Cortex of kidney (tissue), 1 donor: ENCODE measurements at places on chromosomes 11 and 22.

GRCh38 chr11:59769111-59769510 lies 13.9 kb downstream of the STX3 start:
- no peak for DNase-seq

DNA sequence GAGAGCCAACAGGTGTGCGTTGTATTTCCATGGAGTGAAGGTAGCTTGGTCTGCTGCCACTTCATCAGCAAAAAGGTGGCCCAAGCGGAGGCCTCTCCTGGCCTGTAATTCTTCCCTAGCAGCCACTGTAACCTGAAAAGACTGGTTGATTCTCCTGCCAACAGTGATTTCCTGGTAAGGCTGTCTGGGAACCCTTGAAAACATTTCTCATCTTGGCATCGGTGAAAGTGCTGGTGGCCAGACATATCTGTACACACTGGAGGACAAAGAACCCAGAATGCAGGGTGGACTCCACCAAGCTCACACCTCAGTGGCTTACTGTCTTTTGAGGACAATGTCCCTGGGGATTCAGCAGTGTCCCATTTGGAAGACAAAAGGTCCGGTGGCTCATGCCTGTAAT lies 128.0 kb downstream of the TRIM29 start:
- no peak for DNase-seq

DNA sequence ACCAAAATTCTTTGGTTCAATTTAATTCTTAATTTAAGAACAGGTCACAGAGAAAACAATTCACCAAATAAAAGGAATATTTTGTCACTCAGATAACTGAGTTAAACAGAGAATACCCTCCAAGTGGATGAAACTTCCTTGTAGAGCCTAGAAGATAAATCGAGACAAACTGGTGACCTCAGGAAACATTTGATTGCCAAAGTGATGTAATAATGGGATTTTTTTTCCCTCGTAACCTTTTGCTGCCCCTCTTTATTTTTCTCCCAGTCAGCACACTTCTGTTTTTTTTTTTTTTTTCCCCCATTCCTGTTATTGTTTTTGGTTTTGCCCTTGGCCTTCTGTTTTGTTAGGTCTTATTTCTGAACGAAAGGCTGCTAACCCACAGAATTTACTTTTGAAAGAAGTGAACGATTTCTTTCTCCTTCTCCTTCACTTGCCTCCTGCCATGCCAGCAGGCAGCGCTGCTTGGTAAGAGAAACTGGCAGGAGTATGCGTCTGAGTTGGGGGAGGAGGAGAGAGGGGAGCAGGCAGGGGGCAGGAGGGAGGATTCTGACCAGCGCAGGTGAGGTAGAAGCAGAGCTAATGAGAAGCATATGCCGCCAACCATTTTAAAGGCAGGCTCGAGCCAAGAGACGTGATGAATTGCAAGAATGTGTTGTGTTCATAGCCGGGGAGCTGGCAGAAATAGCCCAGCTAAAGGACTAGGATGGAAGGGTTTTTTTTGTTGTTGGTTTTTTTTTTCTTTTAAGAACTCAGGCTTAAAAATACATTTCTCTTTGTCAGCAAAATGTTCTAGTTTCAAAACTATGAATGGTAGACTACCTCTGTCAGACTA lies 121.9 kb upstream of the MTMR2 start:
- no peak for DNase-seq

GRCh38 chr11:67463680-67464410 lies 5.2 kb downstream of the TMEM134 start:
- no peak for DNase-seq

DNA sequence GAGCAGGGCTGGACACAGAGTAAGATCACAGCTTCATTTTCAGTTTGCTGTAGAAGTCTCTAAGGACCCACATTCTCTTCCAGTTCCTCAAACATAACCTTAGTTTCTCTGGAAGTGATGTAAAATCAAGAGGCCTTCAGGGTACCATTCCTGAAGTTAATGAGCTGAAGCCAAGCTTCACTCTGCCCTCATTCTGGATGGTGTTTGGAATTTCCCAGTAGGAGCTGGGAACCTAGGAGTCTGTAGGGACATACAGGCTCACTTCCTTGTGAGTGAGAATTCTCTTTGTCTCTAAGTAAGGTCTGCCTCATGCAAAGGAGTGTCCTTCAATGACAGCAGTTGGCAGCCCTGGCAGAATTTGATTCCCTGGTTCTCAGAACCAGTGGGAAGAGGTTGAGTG lies 142.4 kb upstream of the NARS2 start:
- no peak for DNase-seq

DNA sequence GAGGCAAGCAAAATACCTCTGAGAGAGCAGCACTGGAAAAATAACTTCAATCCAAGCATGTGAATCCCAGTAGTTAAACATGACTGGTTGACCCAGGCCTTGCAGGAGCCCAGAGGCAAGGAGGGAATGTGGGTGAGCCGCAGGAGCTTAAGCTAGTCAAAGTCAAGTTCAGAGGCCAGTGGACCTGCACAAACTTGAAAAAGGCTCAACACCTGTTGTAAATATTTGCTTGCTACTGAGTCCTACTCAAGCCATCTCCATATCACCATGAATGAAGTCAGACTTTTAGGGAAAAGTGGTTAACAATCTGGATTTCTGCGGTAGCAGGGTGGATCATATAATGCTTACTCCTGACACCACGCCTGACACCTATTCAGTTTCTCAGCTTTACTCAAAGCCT lies 4.8 kb upstream of the CAT start:
- no peak for DNase-seq

DNA sequence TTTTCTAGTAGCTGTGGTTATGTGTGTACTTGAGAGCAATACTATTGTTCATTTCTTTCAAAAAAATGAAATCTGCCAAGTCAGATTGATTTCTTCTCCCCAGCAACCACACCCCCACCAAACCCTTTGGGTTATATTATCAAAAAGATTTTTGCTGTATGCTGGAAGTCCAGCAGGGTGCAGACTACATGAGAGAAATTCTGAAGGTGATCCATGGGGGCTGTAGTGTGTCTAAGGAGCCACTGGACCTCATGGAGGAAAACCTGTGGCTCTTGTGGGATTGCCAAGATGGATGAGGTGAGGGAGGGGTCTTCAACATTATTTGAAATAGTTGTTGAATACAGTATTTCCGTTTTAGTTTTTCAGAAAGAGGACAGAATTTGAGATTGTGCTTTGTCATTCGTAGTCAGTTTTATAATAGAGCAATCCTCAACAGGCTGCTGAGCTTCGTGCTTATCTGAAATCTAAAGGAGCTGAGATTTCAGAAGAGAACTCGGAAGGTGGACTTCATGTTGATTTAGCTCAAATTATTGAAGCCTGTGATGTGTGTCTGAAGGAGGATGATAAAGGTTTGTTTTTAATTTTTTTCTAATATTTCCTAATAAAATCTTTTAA lies 3.1 kb downstream of the EIF3M start:
- DNase-seq, result no peak

- no peak for DNase-seq
Observed at GRCh38 chr11:76159983-76160661, 46.2 kb downstream of the WNT11 start.

GRCh38 chr11:72038491-72038890 lies 39.8 kb downstream of the IL18BP start:
- DNase-seq, result no peak

DNA sequence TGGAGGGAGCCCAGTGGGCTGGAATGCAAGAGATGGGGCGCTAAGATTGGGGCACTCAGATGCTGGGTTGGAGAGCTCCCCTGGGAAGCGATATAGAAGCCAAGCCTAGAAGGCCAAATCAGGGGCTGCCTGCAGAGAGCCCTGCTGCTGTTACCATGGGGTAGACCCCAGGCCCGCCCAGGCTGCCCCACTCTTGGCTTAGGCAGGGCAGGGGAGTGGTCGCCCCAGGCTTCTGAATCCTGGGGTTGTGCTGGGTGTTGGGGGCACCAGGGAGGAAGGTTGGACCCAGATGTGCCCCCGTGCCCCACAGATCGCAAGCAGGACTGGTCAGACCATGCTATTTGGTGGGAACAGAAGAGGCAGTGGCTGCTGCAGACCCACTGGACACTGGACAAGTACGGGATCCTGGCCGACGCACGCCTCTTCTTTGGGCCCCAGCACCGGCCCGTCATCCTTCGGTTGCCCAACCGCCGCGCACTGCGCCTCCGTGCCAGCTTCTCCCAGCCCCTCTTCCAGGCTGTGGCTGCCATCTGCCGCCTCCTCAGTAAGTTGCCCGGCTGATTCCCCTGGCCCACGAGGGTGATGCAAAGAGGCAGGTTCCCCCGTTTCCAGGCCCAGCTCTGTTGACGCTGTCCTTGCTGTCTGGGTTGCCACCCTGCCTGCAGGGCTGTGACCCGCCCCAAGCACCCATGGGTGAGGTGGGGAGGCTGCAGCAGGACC lies 3.9 kb downstream of the FERMT3 start:
- no peak for DNase-seq

GRCh38 chr22:49951000-49951677 lies 9.4 kb upstream of the PIM3 start:
- DNase-seq, result no peak

- no peak for DNase-seq
Observed at GRCh38 chr11:117366248-117366647, 38.6 kb downstream of the CEP164 start.

DNA sequence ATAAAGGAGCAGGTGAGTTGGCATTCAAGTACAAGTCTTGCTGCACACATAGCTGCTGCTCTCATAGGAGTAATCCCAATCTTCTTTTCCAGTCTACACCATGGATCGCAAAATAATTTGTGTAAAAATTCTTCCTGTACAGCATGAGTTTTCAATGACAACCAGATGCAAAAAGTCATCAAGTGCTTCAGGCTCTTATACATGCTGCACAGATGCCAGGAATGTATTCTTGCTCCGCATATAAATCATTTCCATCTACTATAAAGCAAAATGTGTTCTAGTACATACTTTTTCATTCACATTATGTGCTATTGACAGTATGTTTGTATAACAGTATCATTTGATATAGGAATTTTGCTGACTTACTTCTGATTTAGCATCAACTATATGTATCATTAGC lies 35.4 kb downstream of the NXPE2 start:
- no peak for DNase-seq

DNA sequence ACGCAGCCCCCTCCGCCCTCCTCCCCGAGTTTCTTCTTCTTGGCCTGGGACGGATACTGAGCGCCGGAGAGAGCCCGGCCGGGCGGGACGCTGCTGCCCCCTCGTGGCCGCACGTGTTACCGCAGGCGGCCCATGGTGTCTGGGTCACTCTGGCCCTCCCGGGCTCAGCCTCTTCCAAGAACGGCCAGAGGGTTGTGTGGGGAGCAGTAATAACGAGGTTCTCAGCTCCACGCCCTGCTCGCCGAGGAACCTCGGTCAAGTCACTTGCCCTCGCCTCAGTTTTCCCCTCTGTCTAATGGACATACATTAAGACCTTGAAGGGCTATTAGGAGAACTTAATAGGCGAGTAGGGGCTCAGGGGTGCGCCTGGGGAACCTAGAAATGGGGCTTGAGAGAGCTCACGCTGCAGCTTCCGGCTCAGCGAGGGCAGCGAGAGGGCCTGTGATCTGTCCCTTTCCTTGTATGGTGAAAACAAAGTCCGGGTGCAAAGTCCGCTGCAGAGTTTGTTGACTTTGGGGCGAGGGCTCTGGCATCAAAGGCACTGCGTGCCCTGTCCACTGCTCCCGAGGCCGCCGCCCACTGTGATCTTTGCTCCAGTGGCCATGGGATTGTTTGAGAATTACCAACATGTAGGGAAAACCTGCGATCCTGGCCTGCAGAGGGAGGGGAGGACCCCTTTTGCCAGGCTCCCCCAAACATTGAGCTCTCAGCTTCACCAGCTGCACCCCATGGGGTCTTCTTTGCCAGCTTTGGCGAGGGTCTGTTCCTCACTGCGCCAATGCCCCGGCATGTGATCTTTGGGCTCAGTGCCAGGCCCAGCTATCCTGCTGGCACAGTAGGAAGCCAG lies 14.4 kb upstream of the LRP5 start:
- no peak for DNase-seq

- DNase-seq, result no peak
Observed at GRCh38 chr11:58711832-58712231, 19.9 kb downstream of the GLYAT start.

- no peak for DNase-seq
Observed at GRCh38 chr11:14637868-14638409, 5.7 kb upstream of the PDE3B start.

DNA sequence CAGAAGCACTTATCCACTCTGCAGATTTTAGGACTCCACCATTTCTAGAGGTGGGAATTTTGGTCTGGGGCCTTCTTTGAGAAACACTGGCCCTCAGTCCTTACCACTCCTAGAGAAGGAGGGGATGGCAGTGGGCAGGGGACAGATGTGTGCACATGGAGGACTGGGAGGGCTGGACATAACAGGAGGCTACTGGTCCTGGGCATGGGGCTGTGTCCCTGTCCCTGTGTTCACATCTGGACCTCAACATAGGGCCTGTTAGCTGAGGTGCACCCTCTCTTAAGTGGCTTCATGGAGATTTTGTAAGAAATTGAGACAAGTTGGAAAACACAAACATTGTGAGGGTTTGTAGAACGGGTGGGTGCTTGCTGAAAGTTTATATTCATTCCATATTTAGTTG lies 103.4 kb downstream of the ATXN10 start:
- no peak for DNase-seq

DNA sequence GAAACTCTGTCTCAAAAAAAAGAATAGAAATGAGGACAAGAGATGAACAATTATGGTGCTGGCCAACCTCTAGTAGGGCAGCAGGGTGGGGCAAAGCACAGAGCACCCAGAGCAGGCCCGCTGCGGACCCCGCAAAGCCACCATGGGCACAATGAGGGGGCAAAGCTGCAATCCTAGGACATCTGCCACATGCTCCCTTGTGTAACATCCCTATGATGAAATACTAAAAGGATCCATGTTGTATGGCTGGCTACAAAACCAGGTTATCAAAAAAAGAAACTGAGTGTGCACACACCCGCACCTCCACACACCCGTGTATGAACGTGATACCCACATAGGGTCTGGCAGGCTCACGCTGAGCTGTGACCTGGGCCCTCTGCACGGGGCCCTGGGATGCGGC lies 7.4 kb downstream of the ATP5MGL start:
- DNase-seq, result no peak

DNA sequence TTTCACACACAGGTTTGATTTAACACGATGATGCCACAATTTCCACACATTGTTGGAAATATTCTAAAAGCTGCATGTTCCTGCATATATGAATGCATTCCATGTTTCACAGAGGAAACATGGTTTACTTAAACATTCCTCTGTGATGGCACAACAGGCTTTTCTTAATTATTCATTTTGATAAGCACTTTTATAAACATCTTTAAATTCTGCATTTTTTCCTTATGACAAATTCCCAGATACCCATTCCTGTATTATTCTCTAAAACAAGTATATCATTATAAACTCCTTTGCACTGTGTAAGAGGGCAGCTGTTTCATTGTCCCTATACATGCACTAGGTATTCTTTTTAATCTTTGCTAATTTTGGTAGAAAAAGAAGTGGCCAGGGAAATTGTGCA lies 532.3 kb downstream of the SOX6 start:
- no peak for DNase-seq
